CD4-positive, alpha-beta T cell treated with Interleukin-15 for 4 hours (primary cell): ENCODE measurements at places on chromosomes 16 and 17.

DNA sequence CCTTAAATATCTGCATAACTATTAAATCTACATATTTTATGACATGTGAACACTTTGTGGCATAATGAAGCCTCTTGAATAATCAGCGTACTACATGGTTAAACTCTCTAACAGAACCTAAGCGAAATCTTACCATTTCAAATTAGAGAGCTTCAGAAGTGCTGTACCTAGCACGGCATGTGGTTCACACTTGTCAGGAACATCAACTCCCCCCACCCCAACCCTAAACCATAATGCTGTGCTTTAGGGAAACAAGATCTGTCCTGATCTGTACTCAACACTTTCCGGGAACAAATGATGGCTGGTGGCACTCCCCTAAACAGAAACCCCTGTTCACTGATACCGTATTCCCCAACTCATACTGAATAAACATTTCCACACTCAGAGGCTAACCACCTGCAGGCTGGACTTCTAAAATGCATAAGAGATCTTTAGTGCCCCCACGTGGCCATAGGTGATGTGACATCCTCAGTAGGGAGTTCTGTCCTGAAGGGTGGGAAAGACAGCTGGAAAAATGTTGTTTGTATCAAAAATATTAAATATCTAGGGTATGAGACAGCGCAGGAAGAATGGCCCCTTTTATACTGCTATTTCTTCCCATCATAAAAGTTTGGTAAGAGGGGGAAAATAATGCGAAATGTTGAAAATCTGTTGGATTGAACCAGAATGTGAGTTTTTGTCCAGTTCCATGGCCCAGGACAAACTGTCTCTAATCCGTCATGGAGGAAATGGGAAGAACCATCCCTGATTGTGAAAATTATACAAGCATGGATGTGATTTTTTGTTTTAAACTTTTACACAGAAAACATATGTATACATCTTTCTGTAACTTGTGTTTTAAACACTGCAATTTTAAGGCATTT is 88.6 kb downstream of the USP31 start:
- peak; percentile 37 for DNase-seq

DNA sequence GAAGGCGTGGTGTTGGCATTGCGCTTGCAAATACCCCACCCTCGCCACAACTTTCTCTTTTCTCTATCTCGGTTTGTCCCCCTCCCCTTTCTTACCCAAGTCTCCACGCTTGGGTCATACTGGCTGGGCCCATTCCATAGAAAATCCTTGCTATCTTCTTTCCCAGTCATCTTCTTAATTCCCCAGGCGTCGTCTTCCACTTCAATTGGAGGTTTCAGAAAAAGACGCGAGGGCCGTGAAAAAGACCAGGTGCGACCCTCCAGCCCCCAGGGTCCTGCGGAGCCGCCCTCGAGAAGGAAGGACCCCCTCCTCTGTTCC is 8.3 kb downstream of the IRX5 start:
- no peak for DNase-seq

DNA sequence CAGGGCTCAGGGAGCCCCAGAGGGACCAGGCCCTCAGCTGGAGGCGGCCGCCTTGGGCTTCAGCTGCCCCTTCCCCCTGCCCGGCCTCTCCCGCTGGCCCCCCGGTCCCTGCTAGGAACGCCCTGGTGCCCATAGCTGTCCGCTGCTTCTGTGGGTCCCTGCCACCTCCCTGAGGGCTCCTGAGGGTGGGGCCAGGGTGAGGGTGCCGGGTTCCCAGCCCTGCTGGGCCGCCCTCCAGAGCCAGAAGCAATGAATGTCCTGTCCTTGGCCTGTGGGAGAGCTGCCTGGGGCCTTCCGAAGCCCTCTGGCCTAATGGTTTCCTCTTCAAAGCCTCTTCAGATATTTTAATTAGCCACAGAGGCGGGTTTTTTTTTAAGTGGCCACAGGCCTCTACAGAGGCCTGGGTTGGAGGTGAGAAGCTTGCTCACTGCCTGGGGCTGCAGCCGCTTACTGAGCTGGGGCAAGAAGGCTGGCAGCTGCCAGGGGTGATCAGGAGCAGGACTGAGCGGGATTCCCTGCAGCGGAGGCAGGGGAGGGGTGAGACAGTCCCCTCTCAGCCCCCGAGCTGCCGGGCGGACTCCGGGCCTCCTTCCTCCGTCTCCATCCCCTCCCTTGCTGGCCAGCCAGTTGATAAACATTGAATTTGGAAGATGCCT is 9.9 kb downstream of the CENPX start:
- no peak for DNase-seq

DNA sequence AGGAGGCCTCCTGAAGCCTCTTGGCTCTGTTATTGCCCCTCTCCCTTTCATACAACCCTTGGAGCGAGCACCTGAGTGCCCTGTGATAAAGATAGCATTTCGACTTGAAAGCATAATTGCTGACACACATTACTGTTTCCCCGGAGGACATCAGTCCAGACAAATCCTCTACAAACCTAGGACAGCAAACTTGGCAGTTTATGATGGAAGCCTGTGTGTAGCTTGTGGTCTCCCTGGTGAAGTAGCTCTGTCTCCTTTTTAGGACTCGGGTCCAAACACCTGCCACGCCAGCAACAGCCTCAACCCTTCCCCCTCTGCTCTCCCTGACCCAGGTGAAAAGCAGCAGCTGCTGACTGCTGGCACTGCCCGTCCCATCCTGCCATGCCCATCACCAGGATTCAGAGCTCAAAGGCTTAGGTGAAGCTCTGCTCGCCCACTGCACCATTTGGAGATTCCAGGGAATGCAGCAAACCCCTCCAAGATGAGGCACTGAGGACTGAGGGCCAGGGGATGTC is 55.9 kb downstream of the IRX6 start:
- DNase-seq = no peak

DNA sequence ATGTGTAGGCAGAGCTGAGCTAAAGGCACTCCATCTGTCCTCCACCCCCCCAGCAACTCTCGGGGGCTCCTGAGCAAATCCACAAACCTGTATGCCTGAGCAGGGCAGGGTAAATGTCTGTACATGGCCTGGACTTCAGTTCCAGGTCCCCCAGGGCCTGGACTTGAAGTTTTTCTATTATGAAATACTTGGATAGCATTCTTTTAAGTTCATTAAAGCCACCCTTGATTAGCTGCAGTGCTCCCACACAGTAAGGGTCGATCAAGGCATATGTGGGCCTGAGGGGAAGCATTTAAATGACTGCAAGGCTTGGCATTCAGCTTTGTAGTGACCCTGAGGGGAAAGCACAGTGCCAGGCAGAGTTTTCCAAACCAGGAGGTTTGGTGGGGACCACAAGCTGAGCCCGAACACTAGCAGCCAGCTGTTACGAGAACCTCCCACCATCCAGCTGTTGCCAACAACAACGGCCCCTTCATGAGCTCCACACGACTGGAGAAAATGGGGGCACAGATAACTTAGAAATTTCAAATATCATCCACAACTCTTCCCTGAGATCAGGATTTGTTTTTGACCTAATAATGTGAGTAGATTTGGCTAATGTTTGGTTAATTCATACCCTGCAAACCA is 6.7 kb downstream of the FAM117A start:
- no peak for DNase-seq

DNA sequence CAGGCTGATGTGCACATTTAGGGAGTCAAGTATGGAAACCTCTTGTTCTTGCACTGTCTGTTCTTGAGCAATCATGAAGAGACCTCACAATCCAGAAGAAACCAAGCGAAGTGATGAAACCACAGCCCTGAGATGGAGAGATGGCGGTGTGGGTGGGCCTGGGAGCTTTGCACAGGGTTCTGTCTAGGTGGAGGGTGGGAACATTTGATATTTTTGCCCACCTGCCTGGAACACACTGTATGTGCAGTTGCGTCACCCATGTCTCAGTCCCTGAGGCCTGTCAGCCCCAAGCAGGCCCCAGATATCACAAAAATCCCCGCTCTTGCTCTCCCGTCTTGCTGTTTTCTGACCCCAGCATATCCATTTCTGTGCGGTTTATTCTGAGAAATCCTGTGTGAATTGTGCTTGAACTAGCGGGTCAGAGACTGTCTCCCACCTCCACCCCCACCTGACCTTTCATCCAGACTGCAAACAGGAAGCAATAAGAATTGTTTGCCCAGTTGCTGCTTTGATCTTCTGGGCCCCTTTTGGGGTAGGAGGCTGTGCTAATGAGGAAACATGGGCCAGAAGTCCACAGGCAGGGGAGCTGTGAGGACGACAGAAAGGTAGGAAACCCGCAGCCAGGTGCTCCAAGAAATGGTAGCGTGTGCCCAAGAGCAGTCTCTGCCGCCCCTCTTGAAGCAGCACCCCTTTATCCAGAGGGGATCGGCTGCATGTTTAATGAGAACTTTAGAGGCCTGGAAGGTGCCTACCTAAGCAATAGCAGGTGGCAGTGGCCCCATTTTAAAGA is 183.8 kb downstream of the CCDC182 start:
- DNase-seq = no peak

DNA sequence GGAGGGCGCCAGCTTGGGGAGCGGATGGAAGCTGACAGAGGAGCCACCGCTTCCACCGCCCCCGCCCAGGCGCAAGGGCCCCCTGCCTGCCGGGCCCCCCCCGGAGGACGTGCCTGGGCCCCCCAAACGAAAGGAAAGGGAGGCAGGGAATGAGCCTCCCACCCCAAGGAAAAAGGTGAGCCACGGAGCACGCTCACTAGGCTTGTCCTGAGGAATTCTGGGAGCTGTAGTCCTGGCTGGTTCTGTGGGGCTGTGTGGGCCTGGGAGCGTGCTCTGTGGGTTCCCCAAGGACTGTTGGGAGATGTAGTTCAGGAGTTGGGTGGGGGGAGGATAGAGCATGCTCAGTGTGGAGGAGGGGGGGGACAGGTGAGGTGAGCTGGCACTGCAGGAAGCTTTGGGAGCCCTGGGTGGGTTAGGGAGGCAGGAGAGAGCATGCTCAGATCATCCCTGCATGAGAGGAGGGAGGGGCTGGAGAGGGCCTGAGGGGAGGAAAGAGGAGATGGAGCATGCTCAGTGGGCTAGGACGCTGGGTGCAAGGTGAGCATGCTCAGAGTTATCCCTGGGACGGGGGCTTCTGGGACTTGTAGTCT is 4.5 kb downstream of the FBXL19 start:
- DNase-seq = peak; percentile 36

DNA sequence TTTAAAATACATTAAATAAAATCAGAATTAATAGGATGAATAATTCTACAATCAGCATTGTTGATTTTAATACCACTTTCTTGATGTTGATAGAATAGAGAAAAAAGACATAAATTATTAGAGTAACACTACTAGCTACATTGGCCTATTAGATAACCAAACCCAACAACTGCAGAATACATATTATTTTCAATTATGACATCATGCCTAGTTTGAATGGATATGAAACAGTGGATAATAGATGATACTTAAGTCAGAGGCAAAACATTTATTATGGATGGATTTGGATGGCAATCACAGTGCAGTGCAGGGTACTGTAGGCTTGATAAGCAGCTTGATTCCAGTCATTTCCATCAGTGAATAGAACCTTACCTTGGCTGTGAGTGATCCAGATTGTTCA is 293.1 kb downstream of the BCAS3 start:
- DNase-seq = no peak

DNA sequence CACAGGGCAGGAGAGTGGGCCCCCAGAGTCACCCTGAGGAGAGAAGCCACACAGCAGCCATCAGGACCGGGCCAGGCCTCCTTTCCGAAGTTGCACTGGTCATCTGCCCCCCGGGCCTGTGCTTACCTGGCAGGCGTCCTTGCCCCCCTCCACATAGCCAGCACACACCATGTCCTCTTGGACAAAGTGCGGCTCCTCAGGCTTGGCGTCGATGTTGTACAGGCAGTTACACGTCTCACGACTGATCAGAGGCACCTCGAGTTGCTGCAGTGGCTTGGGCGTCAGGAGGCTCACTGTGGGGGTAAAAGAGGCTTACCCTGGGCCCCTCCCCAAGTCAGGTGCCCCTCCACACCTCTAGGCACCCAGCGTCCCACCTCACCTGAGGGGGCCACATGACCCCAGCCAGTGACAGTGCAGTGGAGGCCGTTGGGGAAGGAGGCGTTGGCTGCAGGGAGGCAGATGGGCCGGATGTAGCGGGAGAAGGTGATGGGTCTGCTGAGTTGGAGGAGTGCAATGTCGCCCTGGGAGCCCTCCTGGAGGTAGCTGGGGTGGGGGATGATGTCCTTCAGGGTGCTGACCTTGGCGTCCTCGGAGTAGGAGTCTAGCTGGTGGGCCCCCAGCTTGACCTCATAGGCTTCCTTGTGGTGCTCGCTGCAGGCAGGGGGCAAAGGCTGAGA is 3.1 kb downstream of the PRSS8 start:
- no peak for DNase-seq

GRCh38 chr17:83194761-83195329 is 115.4 kb downstream of the METRNL start:
- no peak for DNase-seq

DNA sequence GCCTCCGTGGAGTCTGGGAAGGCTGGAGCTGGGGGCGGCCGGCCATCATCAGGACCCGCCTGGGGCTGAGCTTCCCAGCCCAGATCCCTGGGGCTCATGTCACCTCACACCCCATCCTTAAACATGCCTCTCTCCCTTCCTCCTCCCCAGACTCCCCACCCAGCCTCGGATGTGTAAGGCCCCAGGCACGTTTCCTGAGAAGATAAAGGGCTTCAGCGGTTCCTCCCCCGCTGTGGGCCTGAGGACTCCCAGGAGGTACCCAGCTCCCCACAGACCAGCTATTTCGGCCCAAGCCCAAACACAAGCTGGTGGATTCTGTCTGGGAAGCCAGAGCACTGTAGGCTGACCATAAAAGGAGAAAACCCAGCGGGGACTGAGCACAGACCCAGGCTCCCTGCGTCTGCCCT is 49.2 kb downstream of the MYH11 start:
- no peak for DNase-seq

DNA sequence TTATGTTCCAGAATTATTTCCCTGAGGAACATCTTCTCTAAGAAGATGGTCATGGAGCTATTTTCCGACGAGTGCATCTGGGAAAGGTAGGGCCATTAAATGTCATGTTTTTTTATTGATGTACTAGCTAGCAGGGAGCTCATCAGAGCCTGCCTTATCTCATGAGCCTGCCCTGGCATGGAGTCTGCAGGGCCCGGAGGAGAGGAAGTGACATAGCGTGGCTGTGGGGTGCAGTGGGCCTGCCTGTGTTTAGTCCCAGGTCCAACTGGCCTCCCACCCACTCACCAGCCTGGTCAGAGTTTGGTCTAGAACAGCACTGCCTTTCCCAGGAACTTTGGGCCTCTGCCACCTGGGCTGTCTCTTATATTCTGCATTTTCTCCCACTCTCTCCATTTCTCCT is 389.8 kb downstream of the SNX29 start:
- no peak for DNase-seq

- no peak for DNase-seq
These were observed 17.5 kb upstream of the MLKL start for GRCh38 chr16:74718140-74718539.

- DNase-seq = no peak
These were observed 136.1 kb downstream of the CLEC16A start for GRCh38 chr16:11080327-11080967.

DNA sequence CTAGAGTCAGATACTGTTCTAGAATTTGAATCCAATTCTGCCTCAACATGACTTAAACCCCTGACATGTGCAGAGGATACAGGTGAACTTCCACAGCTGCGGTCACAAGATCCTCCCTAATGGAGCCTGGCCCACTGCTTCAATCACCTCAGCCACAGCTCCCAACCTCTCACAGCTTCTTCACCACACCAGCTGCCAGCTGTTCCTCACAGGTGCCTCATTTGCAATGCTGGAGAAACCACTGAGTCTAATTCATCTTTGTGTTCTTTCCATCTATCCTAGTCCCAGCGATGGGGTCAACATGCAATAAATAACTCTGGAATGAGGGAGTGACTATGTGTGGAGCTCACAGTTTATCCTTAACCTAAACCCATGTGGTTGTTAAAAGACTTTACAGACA is 72.0 kb upstream of the MAF start:
- no peak for DNase-seq

GRCh38 chr17:77882481-77883212 is 75.9 kb upstream of the TNRC6C start:
- DNase-seq = peak; percentile 82
